ENCODE measurements at places on chromosomes 5 and 9.

- no peak for DNase-seq
Measured at GRCh38 chr5:78983601-78984438, 1.3 kb downstream of the ARSB start.

DNA sequence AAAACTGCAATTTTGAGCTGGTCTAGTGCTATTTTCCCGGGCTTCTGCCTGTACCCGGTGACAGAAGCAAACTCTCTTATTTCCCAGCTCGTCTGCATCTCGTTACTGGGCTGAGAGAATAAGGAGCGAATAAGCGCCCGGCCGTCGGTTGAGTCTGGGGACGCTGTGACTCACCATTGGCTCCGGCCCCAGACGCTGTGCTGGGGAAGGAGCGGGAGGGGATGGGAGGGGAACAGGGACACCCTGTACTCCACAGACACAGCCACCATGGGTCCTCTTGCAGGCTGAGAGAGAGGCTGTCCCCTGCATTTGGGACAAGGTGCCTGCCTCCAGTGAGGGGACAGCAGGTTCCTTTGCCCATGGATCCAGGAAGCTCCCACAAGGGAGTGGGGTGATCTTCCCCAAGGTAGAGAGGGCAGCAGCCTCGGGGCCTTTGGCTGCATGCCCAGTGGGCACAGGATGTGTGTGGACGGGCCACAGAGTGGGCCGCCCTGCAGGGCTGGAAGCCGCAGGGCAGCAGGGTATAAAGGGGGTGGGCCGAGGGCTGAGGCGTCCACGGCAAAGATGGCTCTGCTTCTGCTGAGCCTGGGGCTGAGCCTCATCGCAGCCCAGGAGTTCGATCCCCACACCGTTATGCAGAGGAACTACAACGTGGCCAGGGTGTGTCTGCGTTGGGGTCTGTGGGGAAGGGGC is at the start of gene LCN9:
Gene LCN9, plus strand, starts transcription at position 552 of the 693 bp plus-strand sequence. Its CDS starts 13 bp downstream, at position 565.
- DNase-seq, result no peak

- DNase-seq, result no peak
Measured at GRCh38 chr9:76530458-76531110, 71.6 kb downstream of the GCNT1 start.

GRCh38 chr5:170339780-170340167 is 42.2 kb upstream of the LCP2 start:
- no peak for DNase-seq

GRCh38 chr5:53974021-53974420 is 336.4 kb downstream of the ARL15 start:
- no peak for DNase-seq

- no peak for DNase-seq
Measured at GRCh38 chr5:23484096-23484495, 23.3 kb upstream of the PRDM9 start.

DNA sequence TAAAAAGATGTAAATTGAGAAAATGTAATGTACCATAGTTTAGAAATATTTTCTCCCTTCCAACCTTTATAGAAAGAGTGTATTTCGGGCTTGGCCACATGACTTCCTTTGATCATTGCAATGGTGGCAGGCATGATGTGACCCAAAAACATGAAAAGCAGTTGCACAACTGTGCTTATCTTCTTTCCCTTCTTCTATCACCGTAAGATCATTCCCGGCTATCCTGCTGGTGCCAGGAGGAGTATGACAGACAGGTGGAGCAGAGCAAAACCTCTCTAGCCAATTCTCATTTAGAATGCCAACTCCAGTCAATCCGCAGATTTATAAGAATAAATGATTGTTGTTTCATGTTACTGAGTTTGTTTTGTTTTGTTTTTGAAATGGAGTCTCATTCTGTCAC is 10.6 kb upstream of the TESK1 start:
- DNase-seq, result no peak

DNA sequence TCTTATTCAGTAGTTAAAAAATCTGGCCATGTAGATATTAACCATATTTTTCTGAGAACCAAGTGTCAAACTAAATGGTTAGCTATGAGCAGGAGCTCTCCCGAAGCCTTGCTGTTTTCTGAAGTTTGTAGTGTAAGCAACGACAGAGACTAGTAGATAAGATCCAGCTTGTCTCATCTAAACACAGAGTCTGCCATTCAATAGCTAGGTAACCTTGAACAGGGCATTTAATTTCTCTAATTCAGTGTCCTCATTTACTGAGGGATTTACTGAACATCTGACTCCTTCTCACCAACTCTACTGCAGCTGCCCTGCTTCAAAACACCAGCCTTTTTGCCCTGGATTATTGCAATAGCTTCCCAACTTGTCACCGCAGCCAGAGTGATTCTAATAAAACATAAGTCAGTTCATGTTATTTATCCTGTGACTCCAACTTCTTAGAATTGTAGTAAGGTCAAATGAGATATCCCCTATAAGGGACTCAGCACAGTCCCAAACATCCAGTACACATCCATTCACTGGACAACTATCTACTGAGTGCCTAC is 337.0 kb downstream of the PLK2 start:
- DNase-seq, result no peak

- DNase-seq, result no peak
Measured at GRCh38 chr5:131268758-131269370, 5.0 kb downstream of the CDC42SE2 start.

- DNase-seq, result peak; percentile 19
Measured at GRCh38 chr9:137113385-137114159, 961 bp downstream of the DPP7 start.

DNA sequence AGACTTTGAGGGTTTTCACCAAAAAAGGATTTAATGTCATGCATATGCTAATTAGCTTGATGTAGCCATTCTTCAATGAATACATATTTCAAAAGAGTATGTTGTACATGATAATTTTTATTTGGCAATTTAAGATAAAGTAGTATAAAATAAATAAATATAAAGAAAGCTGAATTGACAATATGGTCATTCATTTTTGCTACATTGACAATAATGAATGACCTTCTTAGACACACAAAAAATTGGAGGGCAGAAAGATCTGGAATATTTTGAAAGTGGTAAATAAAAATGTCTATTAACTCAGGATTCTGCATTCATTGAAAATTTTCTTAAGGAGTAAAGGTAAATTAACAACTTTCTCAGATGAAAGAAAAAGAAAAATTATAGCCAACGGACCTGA is 324.8 kb upstream of the FTMT start:
- DNase-seq, result no peak

DNA sequence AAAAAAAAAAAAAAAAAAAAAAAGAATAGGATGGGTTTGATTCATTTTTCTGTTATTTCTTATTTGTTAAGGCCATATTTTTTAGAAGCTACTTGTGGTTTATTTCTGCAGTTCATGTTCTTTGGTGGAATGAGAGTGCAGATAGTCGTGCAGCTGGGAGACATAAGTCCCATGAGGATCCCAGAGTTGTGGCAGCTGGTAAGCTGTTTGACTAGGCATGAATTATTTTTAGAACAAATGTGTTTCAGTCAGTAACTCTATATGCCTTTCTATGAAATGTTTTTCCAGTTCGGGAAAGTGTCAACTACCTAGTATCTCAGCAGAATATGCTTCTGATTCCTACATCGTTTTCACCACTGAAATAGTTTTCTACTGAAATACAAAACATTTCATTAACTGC is 5.0 kb upstream of the NIPSNAP3B start:
- DNase-seq, result no peak

- no peak for DNase-seq
Measured at GRCh38 chr5:60727033-60727679, 27.2 kb upstream of the DEPDC1B start.

DNA sequence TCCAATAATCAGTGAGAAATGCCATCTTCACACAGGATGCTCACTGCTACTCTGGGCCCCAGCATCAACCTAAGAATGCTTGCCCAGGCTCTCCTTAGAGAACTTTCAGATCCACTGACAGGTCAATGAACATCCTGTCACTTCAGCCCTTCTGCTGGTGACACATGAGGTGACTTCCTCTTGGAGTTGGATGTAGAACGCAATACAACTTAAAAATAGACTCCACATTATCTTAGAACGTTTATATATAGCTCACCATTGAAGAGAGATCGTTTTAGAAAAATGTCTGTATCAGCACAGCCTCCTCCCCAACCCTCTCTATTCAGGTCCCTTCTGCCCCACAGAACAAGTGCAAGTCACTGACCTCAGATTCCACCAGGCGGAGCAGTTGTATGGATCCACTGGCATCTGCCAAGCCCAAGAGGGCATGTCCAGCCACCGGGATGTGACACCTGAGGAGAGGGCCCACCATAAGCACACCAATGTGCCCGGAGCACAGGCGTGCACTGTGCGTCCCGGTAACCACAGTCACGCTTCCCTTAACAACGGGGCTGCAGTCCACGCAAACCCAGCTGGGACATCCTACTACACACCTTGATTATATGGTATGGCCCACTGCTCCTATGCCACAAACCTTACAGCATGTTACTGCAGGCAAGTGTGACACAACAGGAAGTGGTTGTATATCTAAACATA is 2.9 kb downstream of the DPH7 start:
- no peak for DNase-seq

DNA sequence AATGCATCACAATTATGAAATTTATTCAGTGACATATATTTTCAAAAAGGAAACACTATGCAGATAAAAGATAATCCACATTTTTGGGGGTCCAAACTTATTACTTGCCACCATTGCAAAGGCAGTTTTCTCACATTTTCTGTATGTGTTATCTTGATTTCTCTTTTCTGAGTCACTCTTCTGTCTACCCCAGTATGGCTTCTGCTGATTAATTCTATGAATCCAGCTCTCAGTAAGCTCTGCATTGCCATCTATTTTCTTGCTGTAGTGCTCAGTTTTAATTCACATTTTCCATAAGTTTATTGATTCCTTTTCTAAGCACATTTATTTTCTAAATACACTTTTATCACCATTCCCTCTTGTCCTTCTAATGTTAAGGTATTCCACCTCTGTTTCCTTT is 1.7 kb downstream of the IFNA10 start:
- no peak for DNase-seq

GRCh38 chr5:65809817-65810531 is 88.0 kb downstream of the NLN start:
- DNase-seq, result no peak

Measured in CD4-positive, alpha-beta T cell treated with Interleukin-1 beta for 1 hour (primary cell).